ENCODE measurements at places on chromosomes 4 and X.

DNA sequence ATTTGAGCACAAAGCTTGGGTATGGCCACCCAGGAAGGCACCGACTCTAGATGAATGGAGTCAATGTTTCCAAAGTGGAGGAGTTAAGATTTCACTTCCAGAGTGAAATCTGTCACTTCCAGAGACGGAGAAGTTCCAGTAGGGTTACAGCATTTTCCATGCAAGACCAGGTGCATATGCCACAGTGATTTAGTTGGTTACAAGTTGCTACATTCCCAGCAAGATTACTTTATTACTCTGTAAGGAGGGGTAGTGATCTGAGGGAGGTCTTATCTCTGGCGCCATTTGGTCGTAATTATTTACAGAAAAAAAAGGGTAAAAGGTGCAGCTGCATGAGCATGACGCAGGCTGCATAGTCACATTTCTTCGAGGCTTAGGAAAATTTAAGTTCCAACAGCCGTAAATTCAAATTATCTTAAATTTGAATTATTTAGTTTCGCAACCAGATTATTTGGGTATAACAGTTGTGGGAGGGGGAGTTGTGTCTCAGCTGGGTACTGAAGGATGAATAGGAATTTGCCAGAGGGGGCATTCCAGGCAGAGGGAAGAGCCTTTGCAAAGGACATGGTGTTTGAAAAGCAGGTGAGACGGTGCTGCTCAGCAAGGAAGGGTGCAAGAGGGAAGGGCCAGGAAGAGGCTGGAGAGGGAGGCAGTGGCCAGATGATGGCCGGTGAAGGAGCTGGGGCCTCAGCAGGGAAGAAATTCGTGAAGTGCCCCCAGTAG is 17.4 kb upstream of the AFAP1 start:
- no peak for DNase-seq

GRCh38 chr4:38024206-38024509 is 64.0 kb downstream of the PTTG2 start:
- no peak for DNase-seq

DNA sequence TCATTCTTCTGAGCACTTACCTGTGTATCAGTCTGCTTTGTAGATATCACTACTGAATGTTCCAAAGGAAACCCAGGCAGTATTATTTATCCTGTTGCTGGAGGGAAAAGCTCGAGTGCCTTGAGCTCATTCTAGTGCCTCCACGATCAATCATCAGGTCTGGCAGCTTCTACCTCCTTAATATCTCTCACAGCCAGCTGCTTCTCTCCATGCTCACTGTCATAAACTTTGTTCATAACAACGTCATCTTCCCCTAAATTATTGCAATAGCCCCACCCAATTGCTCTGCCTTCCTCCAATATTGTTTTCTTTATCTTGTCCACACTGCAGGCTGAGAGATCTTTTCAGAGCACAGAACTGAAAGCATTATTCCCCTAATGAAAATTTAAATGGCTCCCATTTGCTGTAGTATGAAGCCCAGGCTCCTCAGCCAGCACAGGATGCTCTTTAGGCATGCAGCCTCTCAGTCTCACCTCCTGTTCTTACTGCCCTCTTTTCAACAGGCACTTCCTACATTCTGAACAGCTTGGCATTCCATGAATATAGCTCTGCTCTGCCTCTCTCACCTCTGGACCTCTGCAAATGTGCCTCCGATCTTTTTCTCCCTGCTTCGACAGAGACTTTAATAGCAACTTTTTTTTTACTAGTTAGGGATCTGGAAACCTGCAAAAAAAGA is 504.2 kb upstream of the IGFBP7 start:
- no peak for DNase-seq

DNA sequence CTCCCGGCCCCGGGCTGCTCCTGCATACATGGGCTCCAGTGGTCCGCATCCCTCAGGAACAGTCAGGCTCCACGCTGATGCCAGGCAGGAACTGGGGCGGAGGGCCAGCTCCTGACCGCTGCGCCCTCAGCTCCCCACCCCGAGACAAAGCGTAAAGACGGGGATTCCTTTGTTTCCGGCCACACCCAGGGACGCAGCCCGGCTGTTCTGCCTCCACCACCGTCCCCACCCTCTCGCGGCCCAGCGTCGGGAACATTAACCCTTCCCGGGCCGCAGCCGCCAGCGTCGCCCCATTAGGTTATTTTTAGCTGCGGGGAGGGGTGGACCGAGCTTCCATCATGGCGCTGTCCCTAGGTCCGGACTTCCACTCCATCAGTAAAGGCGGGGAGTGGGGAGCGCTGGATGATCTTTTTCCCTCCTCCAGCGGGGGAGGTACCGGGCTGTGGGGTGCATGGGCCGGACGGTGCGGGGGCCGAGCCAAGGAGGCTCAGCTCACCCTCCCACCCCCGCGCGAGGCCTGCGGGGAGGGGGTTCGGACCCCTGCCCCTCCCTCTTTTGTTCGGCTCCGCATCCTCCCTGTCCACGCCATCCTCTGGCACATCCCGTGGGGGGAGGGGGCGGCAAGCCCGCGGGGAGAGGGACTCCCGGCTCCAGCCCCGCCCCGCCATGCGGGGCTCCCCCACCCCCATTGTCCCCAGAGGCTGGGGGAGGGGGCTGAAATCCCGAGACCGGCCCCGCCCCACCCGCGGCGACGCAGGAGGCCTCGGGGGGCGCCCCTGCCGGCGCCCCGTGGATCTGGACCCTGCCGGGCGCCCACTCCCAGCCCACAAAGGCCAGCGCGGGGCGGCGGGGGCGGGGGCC is 5.3 kb downstream of the CRMP1 start:
- DNase-seq = no peak

GRCh38 chrX:150365990-150366911 is 3.1 kb downstream of the MAMLD1 start:
- DNase-seq = peak; percentile 24

DNA sequence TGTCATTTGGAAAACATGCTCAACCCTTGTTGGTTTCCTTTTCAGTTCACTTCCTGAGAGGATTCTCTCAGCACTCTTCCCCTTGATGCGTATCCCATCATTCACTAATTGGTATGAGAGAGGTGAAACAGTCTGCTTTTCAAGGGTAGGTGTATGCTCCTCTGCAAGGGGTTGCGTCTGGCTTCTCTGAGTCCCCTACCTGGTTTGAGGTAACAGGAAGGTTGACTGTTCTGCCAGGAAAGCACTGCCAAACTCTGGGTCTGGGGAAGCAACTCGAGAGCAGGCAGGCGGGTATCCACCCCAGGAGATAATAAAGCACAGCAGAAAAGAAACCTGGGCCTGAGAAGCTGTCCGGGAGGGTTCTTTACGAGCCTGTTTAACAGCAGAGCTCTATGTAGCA is 101.2 kb downstream of the SHROOM4 start:
- no peak for DNase-seq

GRCh38 chr4:153257151-153257620 is 52.9 kb downstream of the TRIM2 start:
- DNase-seq = peak; percentile 78

GRCh38 chr4:54585321-54586000 is 72.3 kb upstream of the KIT start:
- no peak for DNase-seq

DNA sequence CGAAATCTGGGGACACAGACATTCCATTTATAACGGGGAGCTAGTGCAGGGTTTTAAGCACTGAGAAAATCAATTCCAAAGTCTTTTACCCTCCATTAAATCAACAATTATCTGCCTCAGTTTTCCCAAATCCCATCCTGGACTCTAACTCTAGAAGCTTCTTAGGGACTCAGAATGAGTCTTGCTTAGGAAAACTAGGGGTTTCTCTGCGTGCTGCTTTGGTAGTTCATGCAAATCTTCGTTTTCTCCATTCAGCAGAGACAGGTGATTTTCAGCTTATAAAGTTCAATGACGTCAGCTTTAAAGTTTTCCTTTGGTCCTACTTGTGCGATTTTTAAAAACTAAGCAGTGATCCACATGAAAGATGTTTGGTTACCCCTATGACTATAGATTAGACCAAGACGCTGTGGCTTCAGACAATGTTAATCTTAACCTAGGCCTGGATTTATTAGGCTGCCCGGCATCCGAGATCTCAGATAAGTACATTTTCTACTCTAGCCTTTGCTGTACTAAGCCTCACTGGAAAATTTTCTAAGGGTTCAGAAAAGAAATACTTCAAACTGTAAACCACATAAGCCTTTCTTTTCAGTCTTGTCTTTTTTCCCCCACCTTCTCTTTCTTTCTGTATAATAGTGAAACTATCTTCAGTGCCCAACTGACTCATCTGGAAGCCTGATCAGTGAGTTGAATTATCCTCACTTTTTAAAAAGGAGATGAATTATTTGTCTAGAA is 121.4 kb upstream of the GATB start:
- no peak for DNase-seq

- no peak for DNase-seq
Measured at GRCh38 chr4:109462802-109463201, 29.2 kb downstream of the SEC24B start.

DNA sequence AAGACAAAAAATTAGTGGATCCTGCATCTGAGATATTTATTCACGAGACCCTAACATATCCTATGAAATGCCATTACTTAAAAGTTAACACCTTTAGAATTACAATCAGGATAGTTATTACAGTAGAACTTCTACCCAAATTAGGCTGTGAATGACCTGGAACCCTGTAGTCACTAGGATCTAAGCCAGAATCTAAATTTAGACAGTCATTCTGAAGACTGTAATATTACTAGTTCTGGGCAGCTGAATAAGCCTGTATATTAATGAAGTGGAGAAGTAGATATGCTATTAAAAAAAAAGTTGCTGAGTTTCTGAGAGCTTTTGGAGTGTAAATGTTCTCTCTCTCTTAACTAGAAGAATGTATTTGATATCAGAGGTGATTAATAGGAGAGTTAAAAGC is 67.0 kb downstream of the FAM13A start:
- no peak for DNase-seq

DNA sequence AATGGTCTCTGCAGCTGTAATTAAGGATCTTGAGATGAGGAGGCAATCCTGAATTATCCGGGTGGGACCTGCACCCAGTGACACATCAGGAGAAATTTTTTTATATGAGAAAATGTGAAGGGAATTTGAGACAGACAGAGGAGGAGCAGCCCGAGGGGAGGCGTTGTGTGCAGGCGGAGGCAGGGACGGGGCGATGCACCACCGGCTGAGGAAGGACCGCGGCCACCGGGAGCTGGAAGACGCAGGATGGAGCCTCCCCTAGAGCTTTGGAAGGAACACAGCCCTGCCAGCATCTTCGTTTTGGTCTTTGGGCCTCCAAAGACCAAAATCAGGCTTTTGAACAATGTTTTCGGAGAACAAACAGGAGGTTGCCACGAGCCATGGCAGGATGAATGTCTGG is 85.0 kb upstream of the ADRA2C start:
- no peak for DNase-seq

GRCh38 chr4:114512595-114513295 is 85.9 kb upstream of the UGT8 start:
- no peak for DNase-seq

- no peak for DNase-seq
Measured at GRCh38 chrX:12610079-12610478, 181.1 kb upstream of the PRPS2 start.

DNA sequence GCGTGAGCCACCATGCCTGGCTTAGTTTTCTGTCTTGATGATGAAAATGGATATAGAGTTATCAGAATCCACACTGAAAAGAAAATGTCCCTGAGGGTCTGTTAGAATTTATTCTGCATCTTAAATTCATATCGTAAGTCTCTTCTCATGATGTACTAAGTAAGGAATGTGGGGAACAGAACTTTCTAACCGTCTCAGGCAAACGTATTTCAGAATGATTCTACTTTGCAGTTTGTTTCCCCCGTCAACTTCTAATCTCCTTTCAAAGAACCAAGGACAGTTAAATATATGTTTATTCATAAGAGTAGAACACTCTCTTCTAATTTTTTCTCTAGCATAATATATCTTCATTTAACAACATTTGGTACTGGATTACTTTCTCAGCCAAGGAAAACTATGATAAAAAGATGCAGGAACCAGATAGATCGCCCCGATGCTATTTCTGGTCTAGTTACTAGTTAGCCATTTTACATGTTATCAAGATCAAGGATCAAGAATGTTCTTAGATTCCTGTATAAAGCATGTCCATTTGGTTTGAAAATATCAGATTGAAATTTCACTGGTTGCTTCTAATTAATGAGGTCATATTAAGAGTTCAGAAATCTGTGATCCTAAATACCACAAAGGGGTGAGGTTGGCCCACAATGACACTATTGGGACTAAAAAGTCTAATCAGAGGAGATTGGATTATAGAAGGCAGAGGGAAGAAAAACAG is 49.5 kb downstream of the METTL14 start:
- no peak for DNase-seq

- no peak for DNase-seq
Measured at GRCh38 chrX:47098338-47099094, 20.3 kb downstream of the RGN start.

GRCh38 chrX:39261446-39262147 is 460.3 kb downstream of the MID1IP1 start:
- no peak for DNase-seq

DNA sequence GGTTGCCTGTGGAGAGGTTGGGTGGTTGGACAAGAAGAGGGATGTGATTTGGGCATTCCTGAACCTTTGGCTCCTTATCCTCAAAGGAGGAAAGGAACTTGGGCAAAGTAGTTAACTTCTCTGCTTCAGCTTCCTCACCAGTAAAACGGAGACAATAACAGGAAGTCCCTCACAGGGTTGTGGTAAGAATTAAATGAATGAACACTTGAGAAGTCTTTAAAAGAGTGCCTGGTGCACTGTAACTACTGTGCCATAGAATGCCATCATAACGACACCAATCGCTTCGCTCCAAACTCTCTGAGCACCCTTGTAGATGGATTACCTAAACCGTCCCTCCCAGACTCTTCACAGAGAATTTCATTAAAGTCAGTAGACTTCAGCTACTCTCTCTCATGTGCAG is 10.5 kb downstream of the ZCCHC18 start:
- DNase-seq = no peak

DNA sequence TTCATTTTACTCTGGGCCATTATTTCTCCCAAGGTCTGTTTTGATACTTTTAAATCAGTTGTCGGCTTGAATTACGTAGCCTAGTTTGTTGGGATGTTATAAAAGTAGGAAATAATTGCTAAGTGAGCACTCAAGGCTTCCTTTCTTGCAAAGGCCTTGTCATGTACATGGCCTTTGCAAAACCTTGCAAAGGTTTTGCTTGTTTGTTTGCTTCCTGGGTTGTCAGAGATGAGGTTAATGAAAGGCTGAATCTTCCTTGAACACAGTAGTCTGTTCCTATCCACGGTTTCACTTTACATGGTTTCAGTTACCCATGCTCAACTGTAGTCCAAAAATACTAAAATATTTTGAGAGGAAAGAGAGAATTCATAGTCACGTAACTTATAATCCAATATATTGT is 113.5 kb downstream of the NAA11 start:
- DNase-seq = no peak

GRCh38 chrX:427812-428725 is 41.4 kb upstream of the PPP2R3B start:
- no peak for DNase-seq

GRCh38 chr4:900721-901120 is 31.4 kb downstream of the GAK start:
- DNase-seq = no peak

GRCh38 chrX:71103110-71103983 is 3.2 kb downstream of the CXorf65 start:
- no peak for DNase-seq

GRCh38 chr4:2741626-2742025 is 14.5 kb downstream of the TNIP2 start:
- DNase-seq = no peak

GRCh38 chrX:110215411-110215810 is 102.5 kb downstream of the AMMECR1 start:
- no peak for DNase-seq
